ENCODE measurements at places on chromosomes 5 and 9. TPM values are rescaled to one million over a fixed set of nuclear protein-coding genes. Genes with fewer than 3 reads are reported as not detected.

DNA sequence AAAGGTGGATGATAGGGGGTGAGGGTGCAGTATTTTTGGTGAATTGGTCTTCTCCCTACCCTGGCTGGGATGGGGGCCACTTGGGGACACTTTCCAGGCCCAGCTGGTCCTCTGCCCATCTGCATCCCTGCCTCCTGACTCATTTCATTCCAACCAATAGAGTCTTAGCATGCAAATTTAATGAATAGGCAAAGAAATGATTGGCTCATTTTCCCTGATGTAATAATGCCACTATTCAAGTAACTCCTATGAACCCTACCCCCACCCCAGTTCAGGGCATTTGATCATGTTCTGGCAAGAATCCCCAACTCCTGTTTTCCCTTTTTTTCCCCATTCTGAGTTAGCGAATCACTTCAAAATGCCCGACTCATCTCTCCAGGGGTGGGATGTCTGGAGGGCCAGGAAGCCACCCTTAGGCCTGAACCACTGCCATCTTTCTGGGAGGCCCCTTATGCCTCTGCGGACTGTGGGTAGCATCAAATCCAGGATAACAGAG, 56.7 kb downstream of the PCDH1 start:
- DNase-seq: peak; percentile 68

The SDHA gene
- 106 TPM for polyA plus RNA-seq

The GARIN3 gene
- polyA plus RNA-seq: not detected

- DNase-seq: no peak
Measured at GRCh38 chr9:17402309-17402708, 176.6 kb upstream of the SH3GL2 start.

GRCh38 chr5:17305964-17306725, 88.7 kb downstream of the BASP1 start:
- DNase-seq: no peak

DNA sequence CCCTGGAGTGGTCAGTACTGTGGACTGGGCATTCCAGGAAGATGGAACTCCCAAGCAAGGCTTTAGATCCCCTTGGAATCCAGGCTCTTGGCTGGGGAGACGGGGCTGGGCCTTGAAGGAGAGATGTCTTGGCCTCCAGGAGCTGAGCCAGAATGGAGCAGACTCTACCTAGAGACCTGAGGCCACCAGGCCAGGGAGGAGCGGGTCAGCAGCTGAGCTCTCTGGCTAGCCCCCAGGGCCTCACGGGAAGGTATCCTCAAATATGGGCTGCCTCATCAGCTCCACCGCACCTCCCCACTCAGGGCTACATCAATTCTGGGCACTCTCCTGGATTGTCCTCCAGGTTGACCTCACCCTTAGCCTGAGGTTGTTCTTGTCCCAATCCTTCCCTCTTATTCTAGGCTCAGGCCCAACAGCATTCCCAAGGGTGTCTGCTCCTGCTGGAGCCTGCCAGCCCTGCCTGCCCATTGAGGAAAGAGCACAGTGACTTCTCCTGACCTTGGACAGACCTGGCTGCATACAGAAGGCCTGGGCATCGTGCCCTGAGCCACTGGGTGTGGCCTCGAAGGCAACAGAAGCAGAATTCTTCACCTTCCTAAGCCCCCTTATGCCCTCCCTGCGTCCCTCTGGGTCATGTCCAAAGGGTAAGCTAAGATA, 3.0 kb upstream of the PDLIM4 start:
- no peak for DNase-seq

The GPX3 gene
- polyA plus RNA-seq: 3.8 TPM

GRCh38 chr9:88777498-88778312, 213.6 kb upstream of the S1PR3 start:
- no peak for DNase-seq

- DNase-seq: no peak
Measured at GRCh38 chr5:68088302-68088701, 127.3 kb upstream of the PIK3R1 start.

The FIBCD1 gene
- 1.3 TPM for polyA plus RNA-seq

The PDCD1LG2 gene
- polyA plus RNA-seq: 19.4 TPM

The MAP3K1 gene
- polyA plus RNA-seq: 3.5 TPM

The C7 gene
- 11.1 TPM for polyA plus RNA-seq

DNA sequence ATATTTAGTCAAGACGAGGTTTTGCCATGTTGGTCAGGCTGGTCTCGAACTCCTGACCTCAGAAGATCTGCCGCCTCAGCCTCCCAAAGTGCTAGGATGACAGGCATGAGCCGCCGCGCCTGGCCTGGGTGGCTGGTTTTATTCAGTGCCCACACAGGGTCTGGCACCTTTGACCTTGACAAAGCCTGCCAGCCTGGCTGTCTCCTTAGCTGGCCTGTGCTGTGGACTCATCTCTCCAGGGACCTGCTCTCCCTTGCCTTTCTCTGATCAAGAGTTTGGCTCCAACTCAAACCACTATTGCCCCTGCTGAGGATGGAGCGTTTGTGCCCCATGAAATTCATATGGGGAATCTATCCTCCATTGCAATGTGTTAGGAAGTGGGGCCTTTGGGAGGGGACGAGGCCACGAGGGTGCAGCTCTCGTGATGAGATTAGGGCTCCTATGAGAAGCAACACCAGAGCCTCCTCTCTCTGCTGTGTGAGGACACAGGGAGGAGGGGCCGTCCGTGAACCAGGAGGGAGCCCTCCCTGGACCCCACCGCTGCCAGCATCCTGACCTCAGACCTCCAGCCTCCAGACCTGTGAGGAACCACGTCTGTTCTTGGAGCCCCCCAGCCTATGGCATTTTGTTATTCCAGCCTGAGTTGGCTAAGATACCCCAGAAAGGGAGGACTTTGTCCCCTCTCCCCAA, 45.0 kb downstream of the MRPL36 start:
- DNase-seq: no peak

DNA sequence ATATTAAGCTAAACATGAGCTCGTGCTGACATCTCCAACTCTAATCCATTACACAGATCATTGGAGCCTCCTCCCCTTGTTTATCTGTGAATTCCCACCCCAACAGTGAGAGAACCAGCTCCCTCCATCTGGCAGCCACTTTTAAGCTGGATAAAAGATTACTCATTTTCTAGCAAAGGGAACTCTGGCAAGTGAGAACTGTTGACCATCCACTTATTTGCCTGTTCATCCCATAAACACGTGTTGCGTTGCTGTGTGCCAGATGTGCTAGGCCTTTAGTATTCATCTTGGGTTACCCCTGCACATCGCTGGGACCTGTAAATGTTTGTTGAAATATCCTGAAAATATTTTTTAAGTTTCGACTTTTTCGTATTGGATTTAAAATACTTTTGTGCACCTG, 2.4 kb upstream of the TOR1A start:
- DNase-seq: no peak
